ENCODE measurements at places on chromosomes 11 and 22. TPM values are rescaled to one million over a fixed set of nuclear protein-coding genes. Genes with fewer than 3 reads are reported as not detected.

- DNase-seq, result peak; percentile 66
Observed at GRCh38 chr11:130738611-130739010, 177.7 kb downstream of the SNX19 start.

- no peak for DNase-seq
Observed at GRCh38 chr11:10205928-10206327, 88.1 kb downstream of the SBF2 start.

DNA sequence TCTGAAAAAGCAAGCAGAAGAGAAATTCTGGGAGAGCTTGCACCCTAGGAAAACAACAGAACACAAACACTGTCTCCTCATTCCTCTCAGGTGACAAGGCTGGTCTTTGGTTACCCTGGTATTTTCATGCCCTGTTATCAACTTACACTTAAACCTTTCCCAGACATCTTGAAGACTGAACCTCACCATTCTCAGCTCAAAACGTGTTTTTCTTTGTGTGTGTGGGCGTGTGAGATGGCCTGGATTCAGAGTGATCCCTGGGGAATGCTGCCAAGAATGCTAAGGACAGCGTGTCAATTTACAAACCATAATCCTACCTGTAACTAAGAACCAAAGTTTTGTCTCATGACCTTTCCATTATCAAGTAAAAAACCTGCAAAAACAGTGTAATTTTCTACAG, 33.3 kb downstream of the ELF5 start:
- DNase-seq, result peak; percentile 37

DNA sequence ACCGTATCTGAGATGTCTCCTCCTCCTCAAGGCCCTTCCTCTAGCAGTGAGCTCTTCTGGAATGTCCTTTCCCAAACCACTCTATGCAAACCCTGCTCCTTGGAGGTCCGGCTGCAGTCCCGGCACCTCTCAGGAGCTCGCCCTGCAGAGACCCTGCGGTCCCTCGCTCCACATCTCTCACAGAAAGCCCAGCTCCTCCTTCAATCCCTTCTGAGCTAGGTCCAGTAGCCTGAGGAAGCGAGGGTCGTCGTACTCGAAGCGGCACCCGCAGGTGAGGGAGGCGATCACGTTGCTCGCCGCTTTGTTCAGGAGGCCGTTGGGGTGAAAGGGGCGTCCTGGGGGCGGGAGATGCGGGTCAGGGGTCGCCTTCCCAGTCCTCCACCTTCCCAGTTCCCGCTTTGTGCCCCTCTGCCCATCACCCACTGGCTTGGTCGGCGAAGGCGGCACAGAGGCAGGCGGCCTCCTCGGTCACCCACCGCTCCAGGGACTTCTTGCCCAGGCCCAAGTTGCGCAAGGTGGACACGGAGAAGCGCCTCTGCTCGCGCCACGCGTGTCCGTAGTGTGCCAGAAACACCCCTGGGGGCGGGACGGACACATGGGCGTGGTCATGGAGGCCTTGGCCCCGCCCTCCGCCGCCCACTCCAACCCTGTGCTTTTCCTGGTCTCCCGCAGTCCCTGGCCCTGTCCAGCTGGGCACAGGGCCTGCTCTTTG, 21.5 kb upstream of the CYP2D6 start:
- no peak for DNase-seq

DNA sequence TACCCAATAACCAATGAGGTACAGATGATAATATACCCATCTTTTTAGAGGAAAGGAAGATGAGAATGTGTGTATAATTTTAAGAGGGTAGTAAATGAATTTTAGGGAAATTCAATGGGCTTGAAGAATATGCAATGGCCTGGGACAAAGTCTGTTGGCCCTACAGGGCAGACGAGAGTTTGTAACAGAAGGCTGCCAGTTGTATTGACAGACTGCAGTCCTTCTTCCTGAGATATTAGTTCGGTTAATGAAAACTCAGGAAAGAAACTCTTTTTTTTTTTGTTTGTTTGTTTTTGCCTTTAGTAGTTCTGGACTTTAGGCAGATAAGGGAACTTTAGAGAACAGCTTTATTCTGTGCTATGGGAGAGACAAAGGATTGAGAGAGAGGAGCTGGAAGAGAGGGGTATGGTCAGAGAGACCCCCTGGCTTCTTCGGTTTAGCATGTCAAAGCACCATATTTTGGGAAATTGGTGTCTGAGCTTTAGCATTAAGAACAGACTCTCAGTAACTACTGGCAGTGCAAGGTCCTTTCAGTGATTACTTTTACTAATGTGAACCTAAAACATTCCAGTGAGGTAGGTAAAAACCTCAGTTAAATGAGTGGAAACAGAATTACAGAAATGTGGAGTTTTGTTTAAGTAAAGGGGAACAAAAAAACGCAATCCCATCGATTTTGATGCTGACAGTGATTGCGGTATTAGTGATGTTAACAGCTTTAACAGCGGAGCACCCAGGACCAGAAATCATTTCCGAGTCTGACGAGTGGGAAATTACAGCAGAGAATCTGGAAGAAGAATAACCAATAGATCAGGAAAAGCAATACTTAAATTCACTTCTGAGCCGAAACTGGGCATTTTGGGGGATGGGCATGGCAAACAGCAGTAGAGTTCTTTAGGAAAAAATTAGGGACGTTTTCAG, 644 bp upstream of the NAALAD2 start:
- DNase-seq, result no peak

DNA sequence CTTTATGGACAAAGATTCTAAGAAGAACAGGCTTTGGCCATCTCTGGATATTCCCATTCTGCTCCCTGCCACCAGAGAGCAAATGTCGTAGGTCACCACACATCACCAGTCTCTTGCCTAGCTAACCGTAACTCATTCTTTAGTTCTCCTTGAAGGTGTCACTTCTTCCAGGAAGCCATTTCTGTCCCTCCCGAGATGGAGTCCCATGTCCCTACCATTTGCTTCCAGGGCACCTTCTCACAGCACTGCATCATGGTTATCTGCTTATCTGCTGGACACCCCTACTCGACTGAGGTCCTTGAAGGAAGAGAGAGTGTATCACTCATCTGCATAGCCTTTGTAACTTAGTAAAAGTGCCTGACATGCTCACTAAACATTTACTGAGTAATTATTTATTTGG, 47.6 kb downstream of the FAM83F start:
- no peak for DNase-seq

- no peak for DNase-seq
Observed at GRCh38 chr11:71499125-71499524, 27.9 kb upstream of the KRTAP5-7 start.

GRCh38 chr11:72471005-72471898, 36.9 kb upstream of the CLPB start:
- peak; percentile 75 for DNase-seq

DNA sequence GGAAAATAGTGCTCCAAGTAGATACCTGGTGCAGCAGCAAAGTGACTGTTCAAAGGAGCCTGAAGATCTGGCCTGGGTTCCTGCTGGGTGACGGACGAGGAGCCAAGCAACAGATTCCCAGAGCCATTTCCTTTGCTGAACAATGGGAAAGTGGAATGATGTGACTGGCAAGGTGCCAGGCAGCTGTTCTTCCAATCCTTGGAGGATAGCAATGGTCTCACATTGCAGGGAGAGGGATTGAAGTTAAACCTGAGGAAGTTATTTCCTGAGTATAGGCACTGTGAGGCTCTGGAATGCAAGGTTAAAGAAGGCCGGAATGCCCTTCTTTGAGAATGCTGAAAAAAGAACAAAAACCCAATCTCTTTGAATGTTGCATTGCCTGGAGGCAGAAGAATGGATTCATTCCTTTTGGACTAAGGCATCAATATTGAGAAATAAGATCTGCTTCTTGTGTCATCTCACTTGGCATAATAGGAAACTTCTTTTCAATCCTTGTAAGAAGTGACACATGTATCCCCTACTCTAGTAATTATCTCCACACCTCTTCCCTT, 223.8 kb downstream of the BLID start:
- DNase-seq, result peak; percentile 34

- DNase-seq, result no peak
Observed at GRCh38 chr11:72292106-72292785, 48.3 kb upstream of the PHOX2A start.

- DNase-seq, result no peak
Observed at GRCh38 chr11:94494126-94494680, 419 bp downstream of the ANKRD49 start.

DNA sequence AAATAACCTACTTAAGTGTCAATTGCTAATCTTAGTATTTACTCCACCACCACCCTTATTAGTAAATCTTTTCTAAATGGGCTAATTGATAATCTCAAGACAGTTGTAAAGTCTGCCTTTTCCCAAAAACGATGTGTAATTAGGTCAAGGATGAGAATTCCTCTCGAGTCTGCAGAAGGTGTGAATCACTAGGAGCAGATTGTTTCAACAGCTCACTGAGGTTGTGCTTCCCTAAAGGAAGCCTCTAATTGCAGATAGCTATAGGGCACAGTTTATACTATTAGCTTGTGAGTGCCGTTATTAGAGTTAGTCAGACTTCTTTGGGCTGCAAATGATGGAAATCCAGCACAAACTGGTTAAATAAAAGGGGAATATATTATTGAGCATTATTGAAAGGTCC, 84.9 kb downstream of the C11orf91 start:
- no peak for DNase-seq

- DNase-seq, result no peak
Observed at GRCh38 chr11:33770236-33770635, 4.1 kb downstream of the FBXO3 start.

- DNase-seq, result no peak
Observed at GRCh38 chr11:114216796-114217180, 79.4 kb upstream of the NNMT start.

DNA sequence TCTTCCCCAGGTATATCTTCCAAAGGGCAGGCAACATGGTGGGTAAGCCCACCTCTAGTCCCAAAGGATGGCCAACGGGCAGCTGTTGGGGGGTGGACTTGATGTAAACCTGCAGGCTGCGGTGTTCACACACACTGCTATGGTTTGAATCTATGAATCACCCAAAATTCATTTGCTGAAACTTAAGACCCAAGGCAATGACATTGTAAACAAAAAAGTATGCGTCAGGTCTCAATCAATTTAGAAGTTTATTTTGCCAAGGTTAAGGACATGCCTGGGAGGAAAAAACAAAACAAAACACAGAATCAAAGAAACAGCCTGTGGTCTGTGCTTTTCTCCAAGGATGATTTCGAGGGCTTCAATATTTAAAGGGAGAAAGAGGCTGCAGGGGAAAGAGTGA, 18.3 kb downstream of the RCN1 start:
- peak; percentile 67 for DNase-seq

- no peak for DNase-seq
Observed at GRCh38 chr11:74839446-74839845, 90.8 kb downstream of the RNF169 start.

DNA sequence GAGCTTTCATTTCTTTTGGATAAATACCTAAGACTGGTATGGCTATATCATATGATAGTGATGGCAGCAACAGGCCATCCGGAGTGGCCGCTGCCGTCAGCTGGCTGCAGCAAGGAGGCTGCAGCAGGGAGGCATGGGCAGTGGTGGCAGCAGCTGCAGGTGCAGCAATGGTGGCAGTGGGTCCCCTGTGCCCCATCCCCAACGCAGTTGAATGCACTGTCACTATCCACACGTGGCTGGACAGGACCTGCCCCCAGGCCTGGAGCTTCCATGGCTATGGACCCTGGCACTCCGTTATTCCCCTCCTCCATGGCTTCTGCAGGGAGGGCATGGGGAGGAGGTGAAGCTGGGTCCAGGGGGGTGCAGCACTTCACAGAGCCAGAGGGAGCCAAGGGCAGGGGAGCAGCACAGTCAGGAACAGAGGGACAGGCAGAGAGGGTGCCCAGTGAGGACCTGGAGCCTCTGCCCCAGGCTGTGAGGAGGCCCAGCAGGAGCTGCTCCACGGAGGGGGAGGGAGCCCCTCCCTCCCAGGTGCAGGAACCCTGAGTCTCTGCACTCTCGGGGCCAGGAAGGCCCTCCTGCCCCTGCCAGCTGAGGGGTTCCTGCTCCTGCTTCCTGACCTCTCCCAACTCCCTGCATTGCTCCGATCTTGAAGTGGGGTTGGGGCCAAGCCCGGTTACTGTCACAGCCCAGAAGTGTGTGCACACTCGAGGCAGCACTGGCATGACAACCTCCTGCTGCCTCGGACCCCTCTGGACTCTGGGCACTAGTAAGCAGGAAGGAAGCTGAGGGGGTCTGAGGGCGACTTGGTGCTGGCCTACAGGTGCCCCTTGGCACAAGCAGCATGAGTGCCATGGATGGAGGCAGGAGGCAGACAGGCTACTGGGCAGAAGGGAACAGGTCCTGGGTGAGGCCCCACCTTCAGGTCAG, 466.3 kb downstream of the GUCY1A2 start:
- no peak for DNase-seq

- no peak for DNase-seq
Observed at GRCh38 chr22:22154040-22154439, 90.5 kb upstream of the VPREB1 start.

GRCh38 chr11:46306296-46306853, 28.9 kb downstream of the CREB3L1 start:
- peak; percentile 25 for DNase-seq

- DNase-seq, result peak; percentile 90
Observed at GRCh38 chr22:36470162-36470993, 11.1 kb downstream of the TXN2 start.

DNA sequence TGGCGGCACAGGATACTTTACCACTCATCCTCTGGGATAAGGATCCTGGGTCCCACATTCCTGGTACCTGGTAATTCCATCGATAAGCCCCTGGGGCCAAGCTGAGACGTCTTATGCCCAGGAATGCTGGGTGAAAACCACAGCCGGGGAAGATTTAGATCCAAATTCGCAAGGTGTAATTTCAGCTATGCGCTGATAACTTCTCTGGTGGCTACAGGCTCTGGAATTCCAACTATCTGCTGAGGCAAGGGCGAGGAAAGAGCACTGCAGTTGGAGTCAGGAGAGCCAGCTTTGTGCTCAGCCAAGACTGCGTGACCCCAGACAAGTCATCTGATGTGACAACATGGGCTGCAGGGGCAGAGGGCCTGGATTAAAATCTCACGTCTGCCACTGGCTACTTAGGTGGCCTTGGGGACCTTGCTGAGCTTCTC, 9.9 kb upstream of the MYEOV start:
- no peak for DNase-seq

INSC gene
- total RNA-seq, result not detected

KCNK4 gene
- total RNA-seq, result 0.23 TPM

OR4C11 gene
- not detected for total RNA-seq

INPP5J gene
- total RNA-seq, result 1.3 TPM

LIPT2 gene
- total RNA-seq, result 6.6 TPM

LDHAL6A gene
- not detected for total RNA-seq

ART1 gene
- not detected for total RNA-seq

Data from Daoy (cell line).